ENCODE measurements at places on chromosomes 6 and 20.

DNA sequence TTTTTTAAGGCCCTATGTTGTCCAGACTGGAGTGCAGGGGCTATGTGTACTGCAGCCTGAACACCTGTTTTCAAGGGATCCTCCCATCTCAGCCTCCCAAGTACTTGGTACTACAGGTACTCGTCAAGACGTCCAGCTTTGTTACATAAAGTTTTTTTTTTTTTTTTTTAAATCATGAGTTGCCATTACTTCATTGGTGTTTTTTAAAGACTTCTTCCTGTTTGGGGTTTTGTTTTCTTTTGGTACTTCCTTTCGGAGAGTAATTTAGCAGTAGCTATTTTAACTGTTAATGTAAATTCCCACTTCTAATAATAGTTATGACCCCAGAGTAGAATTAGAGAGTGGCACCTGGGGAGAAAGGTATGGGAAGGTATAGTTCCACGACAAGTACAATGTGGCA is 10.5 kb downstream of the ZNFX1 start:
- DNase-seq, result no peak

GRCh38 chr6:109417646-109418045 is 22.8 kb downstream of the PPIL6 start:
- DNase-seq, result no peak

DNA sequence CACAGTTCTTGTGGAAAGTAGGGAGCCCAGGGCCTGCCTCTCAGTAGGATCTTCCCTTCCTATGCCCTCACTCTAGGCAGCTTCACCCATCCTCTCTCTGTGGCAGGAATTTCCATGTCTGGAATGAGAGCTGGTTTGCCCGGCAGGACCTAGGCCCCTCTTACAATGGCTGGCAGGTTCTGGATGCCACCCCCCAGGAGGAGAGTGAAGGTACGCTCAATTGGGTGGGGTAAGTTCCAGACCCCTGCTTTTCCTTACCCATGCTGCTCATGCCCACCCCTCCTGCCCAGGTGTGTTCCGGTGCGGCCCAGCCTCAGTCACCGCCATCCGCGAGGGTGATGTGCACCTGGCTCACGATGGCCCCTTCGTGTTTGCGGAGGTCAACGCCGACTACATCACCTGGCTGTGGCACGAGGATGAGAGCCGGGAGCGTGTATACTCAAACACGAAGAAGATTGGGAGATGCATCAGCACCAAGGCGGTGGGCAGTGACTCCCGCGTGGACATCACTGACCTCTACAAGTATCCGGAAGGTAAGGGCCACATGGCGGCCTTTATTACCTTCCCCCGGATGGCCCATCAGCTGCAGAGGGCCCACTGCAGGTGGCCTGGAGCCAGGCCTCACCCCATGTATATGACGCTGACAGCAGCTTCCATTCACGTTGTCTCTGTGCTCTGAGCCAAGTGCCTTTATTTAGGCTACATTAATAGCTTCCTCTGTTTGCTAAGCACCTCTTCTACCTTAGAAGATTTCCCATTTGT is 22.8 kb downstream of the TGM6 start:
- DNase-seq, result no peak

DNA sequence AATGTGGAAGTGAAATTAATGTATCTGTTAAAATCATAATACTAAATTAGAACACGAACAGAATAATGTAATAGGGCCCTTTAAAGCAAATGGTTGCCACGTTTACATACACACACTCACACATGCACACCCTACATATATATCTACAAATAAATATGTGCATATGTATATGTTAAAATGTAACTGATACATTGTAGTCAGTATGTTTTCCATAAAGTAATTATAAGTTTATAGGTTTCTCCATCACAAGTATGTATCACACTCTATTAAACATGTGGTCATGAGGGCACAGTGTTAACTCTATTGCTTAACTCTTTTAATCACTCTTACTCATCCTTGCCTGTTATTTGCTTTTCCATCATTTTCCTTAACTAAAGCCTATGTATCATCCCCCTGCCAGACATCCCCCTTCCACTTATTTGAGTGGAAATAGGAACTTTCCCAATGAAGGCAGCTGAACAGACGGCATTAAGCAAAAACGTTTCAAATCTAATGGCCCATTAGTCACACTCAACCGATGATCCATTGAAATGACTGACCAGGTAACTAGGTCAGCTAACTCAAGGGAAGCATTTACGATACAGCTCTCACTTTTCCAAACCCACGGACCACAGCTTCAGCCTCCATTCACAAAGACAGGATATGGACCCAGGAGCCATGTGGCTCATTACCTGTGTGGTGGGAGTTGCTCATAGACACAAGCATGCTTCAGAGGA is 89.3 kb downstream of the HAO1 start:
- no peak for DNase-seq

DNA sequence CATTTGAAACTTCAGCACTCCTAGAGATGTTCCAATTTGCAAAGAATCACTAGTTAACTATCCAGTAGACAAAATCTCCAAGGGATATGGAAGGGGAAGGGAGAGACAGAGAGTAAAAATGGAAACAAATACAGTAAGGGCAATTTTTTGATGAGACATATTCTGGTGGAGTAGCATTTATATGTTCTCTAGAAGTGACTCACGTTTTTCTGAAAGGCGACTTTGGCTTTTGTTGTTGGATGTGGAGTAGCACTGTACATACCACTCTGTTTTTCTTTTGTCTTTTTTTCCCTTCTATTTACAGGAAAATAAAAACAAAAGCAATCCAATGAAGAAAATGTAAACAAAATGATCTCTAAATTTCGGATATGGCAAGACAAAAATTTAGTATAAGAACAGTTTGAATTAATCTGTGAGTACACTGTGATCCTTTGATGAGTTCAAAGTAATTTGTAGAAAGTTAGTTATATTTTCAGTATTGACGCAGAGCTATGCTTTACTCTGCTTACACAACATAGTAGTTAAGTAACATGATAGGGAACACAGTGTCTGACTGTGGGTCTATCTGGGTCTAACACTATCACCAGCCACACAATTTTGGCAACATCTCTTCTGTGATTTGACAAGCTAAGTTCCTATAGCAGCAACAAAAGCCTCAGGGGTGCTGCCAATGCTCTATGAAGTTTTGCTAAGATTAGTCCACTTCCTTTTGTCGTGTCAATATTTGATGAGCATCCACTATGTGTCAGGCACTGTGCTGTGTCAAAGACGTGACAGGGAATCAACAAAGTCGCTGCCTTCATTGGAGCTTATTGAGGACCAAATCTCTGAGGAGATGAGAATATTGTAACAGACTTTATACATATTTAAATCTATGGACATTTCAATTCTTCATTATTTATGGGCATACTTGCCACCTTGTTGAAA is 27.3 kb upstream of the TAGAP start:
- no peak for DNase-seq

DNA sequence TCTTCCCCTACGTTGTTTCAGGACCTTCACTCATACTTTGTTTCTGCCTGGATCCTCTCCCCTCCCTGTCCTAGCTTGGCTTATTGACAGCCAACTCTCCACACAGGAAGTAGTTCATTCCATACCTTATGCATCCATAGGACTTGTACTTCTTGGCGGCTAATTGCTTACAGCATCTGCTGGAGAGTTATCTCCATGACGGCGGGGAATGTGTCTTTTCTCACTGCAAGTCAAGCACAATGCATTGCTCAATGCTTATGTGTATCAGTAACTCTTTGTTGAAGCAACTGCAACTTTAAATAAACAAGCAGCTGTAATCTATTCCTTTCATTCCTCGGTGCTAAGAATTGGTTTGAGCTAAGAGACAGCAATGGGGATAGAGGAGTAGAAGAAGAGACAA is 551.3 kb upstream of the EPHA7 start:
- no peak for DNase-seq

Data from stimulated activated CD8-positive, alpha-beta memory T cell treated with anti-CD3 and anti-CD28 coated beads, Interleukin-7, amount 100 ng/mL, for 48 hours (primary cell).